ENCODE measurements at places on chromosomes 13 and 19. TPM values are rescaled to one million over a fixed set of nuclear protein-coding genes. Genes with fewer than 3 reads are reported as not detected.

DNA sequence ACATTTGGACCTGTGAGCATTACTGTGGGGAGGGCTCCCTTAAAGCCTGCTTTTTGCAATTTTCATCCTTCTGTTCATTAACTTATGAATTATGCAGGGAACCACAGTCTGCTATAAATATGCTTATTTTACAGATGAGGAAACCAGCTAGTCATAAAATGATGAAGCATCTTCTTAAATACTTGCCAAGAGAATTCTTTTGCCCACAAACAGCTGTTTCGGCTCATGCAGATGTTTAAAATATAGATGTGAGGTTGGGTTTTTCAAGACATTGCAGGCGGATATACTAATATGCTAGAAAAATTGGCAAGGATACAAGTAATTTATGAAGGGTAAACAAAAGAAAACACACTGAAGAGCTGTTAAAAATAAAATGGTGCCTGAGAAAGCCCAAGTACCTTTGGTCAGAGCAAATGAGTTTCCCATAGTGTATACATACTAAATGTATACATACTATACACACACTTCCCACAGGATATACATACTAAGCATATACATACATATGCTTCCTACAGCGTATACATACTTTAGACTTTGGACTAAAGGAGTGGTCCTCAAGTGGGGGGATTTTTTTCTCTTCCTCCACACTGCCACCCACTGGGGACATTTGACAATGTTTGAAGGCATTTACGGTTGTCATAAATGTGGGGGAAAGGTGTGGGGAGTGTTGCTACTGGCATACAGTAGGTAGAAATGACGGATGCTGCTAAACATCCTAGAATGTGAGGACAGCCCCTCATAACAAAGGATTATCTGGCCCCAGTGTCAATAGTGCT, 164.9 kb upstream of the CSNK1A1L start:
- no peak for DNase-seq

- no peak for DNase-seq
These were observed 27.5 kb downstream of the EPS15L1 start for GRCh38 chr19:16444269-16444600.

ZNF565 gene
- total RNA-seq: 2.0 TPM

PPAN gene
- 74.3 TPM for total RNA-seq

DNA sequence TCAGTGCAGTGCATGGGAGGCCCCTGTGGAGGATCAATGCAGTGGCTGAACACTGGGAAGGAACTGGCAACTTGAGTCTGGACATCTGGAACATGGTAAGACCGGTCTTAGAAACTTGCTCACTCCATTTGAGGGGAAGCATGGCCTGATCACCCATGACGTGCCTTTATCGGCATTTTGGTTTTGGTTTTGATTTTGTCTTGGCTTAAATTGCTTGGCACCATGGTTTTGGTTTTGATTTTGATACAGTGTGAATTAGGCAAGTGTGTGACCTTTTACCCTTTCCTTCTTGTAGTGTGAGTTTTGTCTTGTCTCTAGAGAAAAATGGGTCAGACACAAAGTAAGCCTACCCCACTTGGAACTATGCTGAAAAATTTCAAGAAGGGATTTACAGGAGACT, 77.3 kb downstream of the ZNF486 start:
- no peak for DNase-seq

GRCh38 chr13:94080527-94080926, 399.0 kb downstream of the DCT start:
- DNase-seq: no peak

DNA sequence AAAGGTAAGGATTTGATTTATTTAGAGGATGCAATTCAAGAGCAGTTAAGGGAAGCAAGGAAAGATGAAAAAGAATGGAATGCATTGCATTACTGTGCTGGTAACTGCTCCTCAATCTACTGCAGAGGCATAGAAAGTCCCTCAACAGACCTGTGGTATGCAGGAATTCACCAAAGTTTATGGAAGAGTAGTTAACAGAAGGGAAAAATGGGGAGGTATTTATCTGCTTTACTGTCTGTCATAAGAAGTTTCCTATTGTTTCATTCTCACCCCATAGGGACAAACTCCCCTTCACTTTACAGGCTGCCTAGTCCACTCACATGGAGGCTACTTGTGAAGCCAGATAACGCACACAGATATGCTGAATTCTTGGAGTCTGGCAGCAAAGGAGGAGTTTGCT, 354.9 kb upstream of the SPRY2 start:
- no peak for DNase-seq

DNA sequence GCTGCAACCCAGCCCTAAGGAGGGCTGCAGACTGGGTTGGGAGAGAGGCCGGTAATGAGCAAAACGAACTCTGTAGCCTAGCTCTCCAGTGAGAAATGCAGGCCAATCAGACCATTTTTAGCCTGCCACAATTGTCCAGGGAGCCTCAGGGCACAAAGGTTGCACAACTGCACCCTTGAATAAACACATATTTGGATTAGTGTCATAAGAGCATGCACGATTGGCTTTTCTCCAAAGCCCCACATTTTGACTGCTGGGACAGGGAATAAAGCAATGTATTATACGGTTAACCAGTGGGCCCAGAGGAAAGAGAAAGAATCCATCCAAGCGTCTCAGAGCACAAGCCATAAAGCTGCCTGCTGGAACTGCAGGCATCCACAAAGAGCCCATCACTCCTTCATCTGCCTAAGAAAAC, 729.4 kb upstream of the SGCG start:
- DNase-seq: no peak

SERP2 gene
- total RNA-seq: not detected

- no peak for DNase-seq
These were observed 62.9 kb upstream of the KLHL1 start for GRCh38 chr13:70171151-70171550.

DNA sequence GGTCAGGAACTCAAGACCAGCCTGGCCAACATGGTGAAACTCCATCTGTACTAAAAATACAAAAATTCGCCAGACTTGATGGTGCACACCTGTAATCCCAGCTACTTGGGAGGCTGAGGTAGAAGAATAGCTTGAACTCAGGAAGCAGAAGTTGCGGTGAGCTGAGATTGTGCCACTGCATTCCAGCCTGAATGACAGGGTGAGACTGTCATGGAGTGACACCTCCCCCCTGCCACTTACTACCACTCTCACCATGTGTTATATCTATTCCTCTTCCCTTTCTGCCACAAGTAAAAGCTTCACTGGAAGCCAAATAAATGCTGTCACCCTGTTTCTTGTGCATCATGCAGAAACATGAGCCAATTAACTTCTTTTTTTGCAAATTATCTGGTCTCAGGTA, 10.6 kb upstream of the CEACAM4 start:
- no peak for DNase-seq

- DNase-seq: no peak
These were observed 284.0 kb downstream of the DNAJC15 start for GRCh38 chr13:43307221-43307920.

GRCh38 chr19:17098326-17098725, 22.7 kb downstream of the MYO9B start:
- DNase-seq: no peak

EXOC3L2 gene
- not detected for total RNA-seq

YJU2 gene
- total RNA-seq: 21.7 TPM

CGB8 gene
- total RNA-seq: not detected

OR7G1 gene
- not detected for total RNA-seq

DAND5 gene
- total RNA-seq: 0.15 TPM

- DNase-seq: peak; percentile 86
These were observed at the start of gene ARHGAP35 for GRCh38 chr19:46860846-46861690. Gene ARHGAP35 (plus strand): TSS chr19:46860997. CDS start chr19:46918676, 57,679 bp downstream.

GRCh38 chr13:43374621-43375020, 351.2 kb downstream of the DNAJC15 start:
- DNase-seq: no peak

SWSAP1 gene
- total RNA-seq: 2.6 TPM

DNA sequence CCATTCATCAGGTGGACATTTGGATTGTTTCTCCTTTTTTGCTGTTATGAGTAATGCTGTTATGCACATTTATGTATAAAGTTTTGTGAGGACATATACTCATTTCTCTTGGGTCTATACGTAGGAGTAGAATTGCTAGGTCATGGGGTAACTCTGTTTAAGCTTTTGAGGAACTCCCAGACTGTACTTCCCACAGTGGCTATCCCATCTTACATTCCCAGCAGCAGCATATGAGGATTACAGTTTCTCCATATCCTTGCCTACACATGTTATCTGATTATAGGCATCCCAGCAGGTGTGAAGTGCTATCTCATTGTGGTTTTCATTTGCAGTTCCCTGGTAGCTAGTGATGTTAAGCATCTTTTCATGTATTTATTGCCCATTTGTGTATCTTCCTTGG, 5.9 kb downstream of the ZSCAN22 start:
- DNase-seq: no peak

DNA sequence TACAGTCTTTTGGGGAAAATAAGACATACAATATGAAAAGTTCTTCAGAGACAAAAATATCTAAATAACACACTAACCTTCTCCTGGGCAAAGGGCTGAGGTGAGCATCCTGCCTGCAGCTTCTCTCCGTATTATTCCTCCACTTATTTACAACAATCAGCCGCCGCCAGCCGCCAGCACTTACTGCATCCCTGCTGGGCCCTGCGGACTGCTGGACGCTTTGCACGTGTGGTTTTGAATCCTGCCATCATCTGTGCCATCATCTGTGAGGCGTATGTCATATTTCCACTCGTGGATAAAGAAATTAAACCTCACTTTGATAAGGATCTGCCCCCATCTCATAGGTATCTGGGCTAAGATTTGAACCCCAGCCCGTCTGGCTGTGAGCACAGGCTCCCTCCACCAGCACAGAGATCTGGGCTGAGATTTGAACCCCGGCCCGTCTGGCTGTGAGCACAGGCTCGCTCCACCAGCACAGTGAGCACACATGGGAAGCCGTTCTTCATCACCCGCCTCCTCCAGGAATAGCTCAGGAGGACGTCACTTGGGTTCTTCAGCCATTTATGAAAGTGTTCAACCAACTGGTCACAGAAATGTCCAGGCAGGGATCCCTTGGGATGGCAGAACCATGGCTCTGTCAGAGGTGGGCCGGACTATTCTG, 35.2 kb upstream of the TUBGCP3 start:
- no peak for DNase-seq

DNA sequence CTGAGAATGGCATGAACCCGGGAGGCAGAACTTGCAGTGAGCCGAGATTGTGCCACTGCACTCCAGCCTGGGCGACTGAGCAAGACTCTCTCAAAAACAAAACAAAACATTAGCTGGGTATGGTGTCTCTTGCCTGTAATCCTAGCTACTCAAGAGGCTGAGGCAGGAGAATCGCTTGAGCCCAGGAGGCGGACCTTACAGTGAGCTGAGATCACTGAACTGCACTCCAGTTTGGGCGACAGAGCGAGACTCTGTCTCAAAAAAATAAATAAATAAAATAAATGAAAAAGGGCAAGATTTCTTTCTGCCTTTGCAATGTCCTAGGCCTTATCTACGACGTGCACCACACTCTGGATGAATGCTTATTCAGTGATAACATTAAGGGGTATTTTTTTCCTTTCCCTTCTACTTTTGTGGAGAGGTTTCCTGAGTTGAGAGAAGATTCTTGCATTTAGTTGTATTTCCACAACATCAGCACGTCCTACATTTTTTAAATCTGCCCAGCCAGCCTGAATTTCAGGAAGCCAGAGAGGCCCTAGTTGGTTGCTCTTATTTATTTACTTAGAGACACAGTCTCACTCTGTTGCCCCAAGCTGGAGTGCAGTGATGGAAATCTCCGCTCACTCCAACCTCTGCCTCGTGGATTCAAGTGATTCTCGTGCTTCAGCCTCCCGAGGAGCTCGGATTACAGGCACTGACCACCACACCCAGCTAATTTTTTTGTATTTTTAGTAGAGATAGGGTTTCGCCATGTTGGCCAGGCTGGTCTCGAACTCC, 26.1 kb upstream of the OR1M1 start:
- no peak for DNase-seq

Measured in activated CD4-positive, alpha-beta memory T cell treated with anti-CD3 and anti-CD28 coated beads, Interleukin-2, amount 10 ng/mL, durations not matched to agents 7 days and 5 days (primary cell).